ENCODE measurements at places on chromosomes 11 and 22.

- no peak for DNase-seq
Measured at GRCh38 chr22:42901790-42902508, 44.9 kb upstream of the ARFGAP3 start.

GRCh38 chr11:19694796-19695345 lies 17.8 kb upstream of the NAV2 start:
- no peak for DNase-seq

DNA sequence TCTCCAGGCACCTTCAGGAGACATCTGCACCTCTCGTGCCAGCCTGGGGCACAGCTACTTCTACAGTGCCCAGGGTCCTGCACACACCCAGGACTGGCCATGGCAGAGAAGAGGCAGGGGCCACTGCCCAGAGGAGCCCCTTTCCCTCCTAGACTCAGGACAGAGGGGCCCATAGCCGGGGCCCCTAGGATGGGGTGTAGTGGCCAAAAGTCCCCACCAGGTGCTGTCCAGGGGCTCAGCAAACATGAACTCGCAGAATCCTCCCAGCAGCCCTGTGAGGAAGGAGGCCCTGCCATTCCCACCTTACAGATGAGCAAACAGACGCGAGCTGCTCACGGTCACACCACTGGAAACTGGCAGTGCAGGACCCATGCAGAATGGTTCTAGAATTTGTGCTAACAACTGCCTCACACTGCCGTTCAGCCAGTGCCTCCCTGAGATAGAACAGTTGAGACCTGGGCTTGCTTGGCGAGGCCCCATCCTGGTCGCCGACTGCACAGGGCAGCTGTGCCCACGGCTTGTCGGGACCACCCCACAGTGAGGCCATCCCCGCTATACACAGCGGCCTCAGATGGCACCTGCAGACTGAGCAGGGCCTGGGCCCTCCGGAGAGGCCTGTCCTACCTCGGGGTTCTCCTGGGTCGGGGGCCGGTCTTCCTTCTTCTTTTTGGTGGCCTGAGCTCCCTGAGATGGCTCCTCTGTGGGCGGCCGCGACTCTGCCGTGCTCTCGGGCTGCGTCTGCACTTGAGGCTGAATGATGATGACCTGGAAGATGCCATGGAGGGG lies 96.4 kb downstream of the PHF21B start:
- DNase-seq: no peak

GRCh38 chr11:108774037-108774730 lies 109.3 kb downstream of the DDX10 start:
- no peak for DNase-seq

- no peak for DNase-seq
Measured at GRCh38 chr11:94800414-94800813, 32.3 kb downstream of the AMOTL1 start.

DNA sequence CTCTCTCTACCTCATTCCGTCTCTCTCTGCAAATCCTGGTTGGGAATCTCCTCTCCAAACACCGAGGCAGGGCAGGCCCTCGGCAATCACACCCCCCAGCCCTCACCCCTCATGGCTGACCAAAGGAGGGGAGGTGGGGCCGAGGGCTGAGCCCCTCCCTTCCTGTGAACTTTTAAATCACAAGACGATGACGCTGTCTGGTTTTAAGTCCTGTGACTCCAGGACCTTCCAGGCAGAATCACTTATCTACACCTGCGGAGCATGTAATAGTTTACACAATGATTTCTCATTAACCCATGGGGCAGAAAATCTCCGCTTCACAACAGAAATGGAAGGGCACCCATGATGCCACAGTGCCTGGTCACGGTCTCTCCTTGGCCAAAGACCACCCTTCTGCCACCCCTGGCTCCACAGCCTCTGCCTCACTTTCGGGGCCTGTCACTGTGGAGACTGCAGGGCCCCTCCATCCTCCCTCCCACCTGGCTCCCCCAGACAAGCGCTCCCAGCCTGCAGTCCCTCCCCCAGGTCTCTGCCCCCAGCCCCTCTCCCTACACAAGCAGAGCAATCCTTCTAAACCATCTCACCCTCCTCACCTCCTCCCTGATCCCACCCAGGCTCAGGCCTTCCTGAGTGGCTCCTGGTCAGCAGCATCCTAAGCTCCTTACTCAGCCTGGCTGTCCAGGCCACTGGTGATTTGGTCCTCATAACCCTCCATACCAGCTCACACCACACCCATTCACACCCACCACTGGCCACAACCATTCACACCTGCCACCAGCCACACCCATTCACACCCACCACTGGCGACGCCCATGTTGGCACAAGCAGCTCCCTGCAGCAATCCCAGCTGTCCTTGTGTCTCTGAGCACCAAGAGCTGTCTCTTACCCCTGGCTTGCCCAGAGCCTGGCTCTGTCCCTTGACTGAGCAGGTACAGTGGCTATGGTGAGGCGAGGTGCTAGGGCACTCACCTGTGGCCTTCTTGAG lies 30.7 kb upstream of the ARFGAP3 start:
- no peak for DNase-seq

GRCh38 chr22:31332886-31333285 lies 13.3 kb downstream of the PATZ1 start:
- DNase-seq: no peak

DNA sequence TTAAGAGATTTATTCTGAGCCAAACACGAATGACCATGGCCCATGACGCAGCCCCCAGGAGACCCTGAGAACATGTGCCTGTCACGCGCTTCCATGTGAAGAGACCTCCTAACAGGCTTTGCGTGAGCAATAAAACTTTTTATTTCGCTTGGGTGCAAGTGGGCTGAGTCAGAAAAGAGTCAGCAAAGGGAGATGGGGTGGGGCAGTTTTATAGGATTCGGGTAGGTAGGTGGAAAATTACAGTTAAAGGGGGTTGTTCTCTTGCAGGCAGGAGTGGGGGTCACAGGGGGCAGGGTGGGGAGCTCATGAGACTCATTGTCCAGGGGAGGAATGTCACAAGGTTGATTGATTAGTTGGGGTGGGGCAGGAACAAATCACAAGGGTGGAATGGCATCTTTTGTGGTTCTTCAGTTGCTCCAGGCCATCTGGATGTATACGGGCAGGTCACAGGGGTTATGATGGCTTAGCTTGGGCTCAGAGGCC lies 77.2 kb upstream of the FTH1 start:
- no peak for DNase-seq

DNA sequence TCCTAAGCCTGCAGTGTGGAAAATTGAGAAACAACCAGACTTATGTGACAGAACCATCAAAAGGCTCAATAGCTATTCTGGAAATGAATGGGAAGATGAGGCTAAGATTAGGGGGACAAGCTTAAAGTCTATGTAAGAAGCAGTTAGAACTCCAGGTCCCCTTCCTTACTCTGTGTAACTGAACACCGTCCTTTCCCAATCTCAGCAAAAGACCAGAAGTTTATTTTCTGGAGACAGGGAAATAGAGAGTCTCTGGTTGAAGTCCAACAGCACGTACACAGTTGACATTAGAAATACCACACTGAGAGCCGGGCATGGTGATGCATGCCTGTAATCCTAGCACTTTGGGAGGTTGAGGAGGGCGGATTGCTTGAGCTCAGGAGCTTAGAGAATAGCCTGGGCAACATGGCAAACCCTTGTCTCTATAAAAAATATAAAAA lies 93.9 kb downstream of the CD44 start:
- no peak for DNase-seq

GRCh38 chr22:46654927-46655595 lies 34.9 kb downstream of the GRAMD4 start:
- DNase-seq: no peak

DNA sequence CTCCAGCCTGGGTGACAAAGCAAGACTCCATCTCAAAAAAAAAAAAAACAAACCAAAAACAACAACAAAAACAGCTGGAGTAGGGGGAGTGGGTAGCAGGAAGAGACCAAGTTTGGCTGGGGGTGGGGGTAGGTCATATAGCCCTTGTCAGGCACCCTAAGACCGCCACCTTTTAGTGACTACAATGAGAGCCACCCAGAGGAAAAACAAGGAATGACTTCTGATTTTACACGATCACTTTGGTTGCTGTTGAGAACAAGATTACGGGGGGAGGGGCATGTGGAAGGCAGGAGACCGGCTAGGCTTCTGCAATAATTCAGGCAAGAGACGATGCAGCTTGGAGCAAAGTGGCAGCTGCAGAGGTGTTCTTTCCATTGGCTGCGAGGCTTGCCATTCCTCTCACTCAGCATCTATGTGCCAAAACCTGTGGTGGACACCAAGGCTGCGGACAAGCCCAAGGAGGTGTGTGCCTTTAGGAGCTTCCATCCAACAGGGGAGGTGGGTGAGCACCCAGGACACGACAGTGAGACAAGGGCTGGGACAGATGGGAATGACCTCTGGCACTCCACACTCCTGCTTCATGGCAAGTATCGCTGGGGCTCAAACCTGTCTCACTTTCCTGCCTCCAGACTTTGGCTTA lies 1.7 kb downstream of the RPS19BP1 start:
- DNase-seq: no peak

DNA sequence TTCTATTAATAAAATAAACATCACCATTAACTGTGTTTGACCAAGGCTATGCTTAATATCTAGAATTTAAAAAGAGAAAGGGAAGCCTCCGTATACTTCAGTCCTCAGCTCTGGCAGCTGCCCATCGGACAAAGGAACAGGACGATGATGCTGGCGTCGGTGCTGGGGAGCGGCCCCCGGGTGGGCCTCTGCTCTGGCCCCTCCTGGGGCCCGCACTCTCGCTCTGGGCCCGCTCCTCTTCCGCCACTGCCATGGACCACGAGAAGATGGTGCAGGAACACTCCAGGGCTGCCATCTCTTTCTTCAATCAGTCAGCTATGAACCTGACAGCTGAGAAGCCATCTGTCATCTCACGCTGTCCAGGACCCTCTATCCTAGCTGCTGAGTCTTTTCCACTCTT lies 25.3 kb downstream of the PDHX start:
- DNase-seq: no peak

GRCh38 chr11:2655016-2655719 lies 44.6 kb downstream of the KCNQ1OT1 start:
- DNase-seq: no peak

DNA sequence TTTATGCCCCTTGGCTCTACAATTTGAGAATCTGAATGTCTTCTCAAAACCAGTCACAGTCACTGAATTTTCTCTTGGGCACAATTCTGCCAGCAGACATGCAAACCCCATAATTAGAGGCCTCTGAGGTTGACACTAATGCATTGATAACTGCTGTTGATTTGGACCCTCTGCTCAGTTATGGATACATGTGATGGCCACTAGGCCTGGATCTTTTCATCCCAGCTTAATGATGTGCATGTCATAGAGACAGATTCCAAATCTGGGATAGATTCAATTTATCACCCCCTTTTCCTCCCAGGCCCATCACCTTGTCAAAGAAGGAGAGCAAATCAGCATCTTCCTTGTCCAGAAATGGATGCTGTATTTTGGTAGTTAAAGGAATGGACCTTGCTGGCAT lies 92.2 kb downstream of the C11orf91 start:
- no peak for DNase-seq

- DNase-seq: no peak
Measured at GRCh38 chr11:77206264-77207018, 78.4 kb downstream of the MYO7A start.

GRCh38 chr22:33747576-33748180 lies 172.6 kb downstream of the LARGE1 start:
- peak; percentile 74 for DNase-seq

DNA sequence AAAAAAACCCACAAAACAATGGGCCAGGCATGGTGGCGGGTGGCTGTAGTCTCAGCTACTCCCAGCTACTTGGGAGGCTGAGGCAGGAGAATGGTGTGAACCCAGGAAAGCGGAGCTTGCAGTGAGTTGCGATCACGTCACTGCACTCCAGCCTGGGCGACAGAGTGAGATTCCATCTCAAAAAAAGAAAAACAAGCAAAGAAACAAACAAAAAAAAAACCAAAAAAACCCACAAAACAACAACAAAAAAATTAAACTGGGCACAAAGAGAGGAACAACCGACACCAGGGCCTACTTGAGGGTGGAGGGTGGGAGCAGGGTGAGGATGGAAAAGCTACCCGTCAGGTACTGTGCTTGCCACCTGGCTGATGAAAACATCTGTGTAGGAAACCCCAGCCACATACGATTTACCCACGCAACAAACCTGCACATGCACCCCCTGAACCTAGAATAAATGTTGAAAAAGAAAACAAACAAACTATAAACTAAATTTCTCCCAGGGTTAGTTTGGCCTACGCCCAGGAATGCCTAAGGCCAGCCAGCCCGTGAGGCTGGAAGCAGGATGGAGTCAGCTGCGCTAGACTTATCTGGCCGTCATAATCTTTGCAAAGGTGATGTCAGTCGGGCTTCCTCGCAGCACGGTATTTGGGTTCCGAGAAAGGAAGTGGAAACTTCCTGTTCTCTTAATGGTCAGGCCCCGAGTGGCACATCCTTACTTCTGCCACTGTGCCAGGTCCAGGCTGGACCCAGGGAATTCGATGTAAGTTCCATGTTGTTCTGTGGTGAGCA lies 21.9 kb upstream of the CYB5R3 start:
- DNase-seq: no peak

GRCh38 chr22:37241351-37242142 lies 2.5 kb downstream of the RAC2 start:
- no peak for DNase-seq

- DNase-seq: no peak
Measured at GRCh38 chr11:69842746-69843528, 23.7 kb upstream of the FGF3 start.

DNA sequence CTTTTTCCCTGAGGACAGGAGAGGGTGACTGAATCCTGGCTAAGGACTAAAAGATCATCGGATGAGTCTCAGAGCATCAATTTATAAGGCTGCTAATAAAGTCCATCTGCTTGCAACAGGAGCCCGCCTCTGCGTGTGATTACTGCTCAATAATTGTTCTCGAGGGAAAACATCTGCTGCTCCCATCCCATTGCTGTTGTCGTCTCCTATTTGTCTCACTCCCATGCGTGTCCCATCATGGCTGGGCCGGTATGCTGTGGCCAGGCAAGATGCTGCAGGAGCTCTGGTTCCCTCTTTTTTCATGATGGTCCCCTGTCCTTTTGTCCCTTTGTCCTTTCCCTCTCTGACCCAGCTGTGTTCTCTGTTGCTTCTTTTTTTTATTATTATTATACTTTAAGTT lies 121.2 kb downstream of the SPATA19 start:
- DNase-seq: no peak

DNA sequence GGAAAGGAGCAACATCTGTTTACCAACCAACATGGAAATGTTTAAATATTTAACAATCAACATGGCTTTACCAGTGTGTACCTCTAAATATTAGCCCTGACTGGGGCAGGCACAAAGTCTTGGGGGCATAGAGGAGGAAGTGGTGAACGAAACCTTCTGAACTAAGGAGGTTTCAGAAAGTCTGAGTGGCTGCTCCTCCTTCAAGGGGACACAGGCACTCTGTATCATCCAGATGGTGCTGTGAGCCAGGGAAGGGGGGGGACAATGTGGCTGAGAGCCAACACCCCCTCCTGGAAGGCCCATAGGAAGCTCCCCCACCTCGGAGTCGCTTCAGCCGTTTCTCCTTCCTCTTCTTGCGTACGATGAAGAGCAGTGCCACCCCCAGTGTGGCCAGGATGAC lies 107.7 kb downstream of the CEP164 start:
- no peak for DNase-seq

DNA sequence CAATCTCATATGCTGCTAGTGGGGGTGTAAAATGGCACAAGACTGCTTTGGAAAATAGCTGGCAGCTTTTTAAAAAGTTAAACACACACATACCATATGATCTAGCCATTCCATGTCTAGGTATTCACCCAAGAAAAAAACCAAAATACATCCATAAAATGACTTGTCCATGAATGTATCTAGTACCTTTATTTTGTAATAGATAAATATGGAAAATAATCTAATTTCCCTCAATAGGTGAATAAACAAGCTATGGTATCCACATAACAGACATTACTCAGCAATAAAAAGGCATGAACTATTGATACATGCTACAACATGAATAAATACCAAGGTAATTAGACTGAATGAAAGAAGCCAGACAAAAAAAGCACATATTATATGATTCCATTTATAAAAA lies 22.9 kb downstream of the RNF141 start:
- DNase-seq: no peak

Data from RPMI8226 (cell line).